Bronchial epithelial cell (primary cell): ENCODE measurements at places on chromosomes 12 and 14. TPM values are rescaled to one million over a fixed set of nuclear protein-coding genes. Genes with fewer than 3 reads are reported as not detected.

DNA sequence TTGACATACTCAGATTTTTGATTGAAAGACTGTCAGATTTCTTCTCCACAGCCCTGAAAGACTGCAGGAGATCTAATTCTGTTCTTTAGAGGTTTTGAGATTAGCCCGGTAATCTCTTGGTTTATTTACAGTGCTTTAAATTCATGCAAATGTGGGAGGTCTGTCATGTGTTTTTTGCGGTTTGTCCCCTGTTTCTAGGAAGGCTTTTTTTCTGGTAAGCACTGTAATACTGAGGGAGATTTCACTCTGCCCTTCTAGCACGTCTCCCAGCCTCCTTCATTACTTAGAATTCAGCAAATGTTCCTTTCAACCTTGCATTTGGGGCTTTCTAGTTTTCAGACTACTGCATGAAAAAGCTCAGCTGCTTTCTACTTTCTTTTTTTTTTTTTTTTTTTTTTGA lies 31.1 kb downstream of the GPHN start:
- DNase-seq: no peak

- no peak for DNase-seq
These were observed 24.3 kb downstream of the NCOR2 start for GRCh38 chr12:124543052-124543589.

DNA sequence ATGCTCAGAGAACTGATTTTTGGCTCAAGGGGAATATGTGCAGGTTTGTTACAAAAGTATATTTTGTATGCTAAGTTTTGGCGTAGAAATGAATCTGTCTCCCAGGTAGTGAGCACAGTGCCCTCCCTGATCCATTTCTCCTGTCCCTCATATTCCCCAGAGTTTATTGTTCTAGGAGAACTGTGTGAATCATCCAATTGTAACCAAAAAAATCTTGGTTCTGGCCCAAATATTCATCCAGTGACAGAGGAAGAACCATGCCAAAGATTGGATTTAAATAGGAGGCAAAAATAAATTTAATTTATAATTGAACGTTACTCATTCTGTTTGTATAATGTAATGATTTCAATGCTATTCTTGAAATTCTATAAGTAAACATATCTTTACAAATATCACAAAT lies 4.8 kb downstream of the CATSPERB start:
- no peak for DNase-seq

The IFNG-AS1 gene
- total RNA-seq: not detected in 2 replicates

DNA sequence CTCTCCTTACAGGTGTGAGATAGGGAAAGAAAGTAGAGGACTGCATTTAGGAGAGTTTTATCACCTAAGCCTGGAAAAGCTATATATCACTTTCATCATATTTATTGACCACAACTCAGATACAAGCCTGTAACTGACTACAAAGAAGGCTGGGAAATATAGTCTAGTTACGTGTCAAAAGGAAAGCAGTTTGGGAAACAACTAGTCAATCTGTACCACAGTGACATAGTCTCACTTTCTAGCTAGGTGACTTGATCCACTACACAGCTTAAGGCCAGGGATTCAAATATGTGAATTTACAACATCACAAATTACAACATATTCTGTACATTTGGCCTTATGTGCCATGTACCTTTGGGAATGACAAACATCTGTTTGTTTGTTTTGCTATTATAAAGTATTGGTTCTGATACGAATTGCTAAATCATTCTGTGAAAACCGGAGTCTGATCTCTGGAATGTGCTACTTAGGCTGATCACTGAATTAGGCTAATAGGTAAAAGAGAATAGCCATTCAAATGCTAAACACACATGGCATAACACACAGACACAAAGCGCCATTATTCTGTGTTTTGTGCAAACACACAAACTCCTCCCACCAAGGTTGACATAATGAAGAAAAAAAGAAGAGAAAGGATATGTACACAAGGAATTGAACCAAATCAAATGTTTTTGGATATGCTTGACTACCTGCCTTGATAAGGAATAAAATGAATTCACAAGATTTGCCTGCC lies 279.8 kb downstream of the DUSP6 start:
- DNase-seq: no peak
